Effector memory CD4-positive, alpha-beta T cell (primary cell): ENCODE measurements at places on chromosomes 1 and 21.

- H3K4me3 ChIP-seq = no peak overlapping the region
- no peaks in the 10 kb centered on the region for H3K27me3 ChIP-seq
- no peak overlapping the region for H3K27ac ChIP-seq
- H3K4me1 ChIP-seq = no peaks in the 10 kb centered on the region
Measured at GRCh38 chr1:48969971-48970370, 193.3 kb upstream of the BEND5 start.

DNA sequence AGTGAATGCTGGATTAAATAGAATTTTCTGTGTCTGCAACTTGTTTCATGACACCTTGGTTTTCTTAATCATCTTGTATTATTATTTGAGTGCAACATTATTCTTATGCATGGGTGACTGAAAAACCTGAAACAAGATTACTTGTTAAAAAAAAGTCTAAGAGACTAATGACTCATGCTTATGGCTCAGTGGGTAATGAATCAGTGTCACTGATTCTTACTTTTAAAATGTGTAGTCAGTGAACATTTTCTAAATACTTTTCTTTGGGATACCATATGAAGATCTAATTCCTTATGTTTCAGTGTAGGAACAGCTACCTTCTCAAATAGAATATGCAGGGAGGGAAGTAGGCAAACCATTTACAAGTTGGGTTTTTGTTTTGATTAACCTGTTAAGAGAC, 65.5 kb downstream of the PRKAA2 start:
- H3K27ac ChIP-seq = no peak overlapping the region
- DNase-seq = no peak
- no peaks in the 10 kb centered on the region for H3K27me3 ChIP-seq
- H3K4me1 ChIP-seq = no peaks in the 10 kb centered on the region
- H3K36me3 ChIP-seq = no peaks in the 10 kb centered on the region

DNA sequence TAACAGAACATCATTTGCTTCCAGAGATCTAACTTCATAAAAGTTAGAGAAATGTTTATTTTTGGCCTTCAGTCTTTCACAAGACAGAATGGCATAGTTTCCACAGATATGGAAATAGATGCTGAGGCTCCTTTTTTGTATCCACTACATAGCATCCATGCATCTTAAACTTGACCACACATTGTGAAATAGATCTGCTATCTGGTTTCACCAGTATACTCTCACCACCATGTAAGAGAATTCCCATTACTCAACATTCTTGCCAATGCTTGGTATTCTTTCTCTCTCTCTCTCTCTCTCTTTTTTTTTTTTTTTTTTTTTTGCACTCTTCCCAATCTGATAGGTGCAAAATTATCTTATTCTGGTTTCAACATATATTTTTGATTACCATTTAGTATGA, 52.1 kb upstream of the PRMT6 start:
- no peaks in the 10 kb centered on the region for H3K4me1 ChIP-seq
- no peaks in the 10 kb centered on the region for H3K27me3 ChIP-seq
- H3K27ac ChIP-seq = no peak overlapping the region
- no peaks in the 10 kb centered on the region for H3K36me3 ChIP-seq
- no peak overlapping the region for H3K4me3 ChIP-seq

DNA sequence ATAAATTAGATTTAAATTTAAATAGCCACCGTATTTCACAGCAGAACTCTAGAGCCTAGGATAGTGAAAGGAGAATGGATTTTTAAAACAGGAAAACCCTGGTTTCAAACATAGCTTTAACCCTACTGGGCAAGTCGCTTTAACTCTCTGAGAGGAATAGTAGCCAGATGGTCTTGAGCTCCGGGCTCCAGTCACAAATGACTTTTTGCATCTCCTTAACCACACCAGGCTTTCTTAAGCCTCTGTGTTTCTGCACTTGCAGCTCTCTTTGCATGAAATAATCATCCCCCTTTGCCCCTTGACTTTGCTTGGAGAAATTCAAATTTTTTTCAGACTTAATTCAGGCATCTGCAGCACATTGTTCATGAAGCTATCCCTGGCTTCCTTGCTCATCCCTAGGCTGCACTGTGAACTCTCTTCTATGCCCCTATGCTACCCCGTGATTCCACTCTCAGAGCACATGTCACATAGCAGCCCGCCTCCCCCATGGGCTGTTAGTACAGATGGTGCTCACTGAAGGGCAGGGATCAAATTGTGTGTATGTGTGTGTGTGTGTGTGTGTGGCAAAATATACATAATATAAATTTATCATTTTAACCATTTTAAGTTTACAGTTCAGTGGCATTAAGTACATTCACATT, 68.8 kb upstream of the DAB1 start:
- no peaks in the 10 kb centered on the region for H3K27me3 ChIP-seq
- H3K27ac ChIP-seq = no peak overlapping the region
- H3K4me3 ChIP-seq = no peak overlapping the region
- DNase-seq = no peak
- H3K4me1 ChIP-seq = no peaks in the 10 kb centered on the region

DNA sequence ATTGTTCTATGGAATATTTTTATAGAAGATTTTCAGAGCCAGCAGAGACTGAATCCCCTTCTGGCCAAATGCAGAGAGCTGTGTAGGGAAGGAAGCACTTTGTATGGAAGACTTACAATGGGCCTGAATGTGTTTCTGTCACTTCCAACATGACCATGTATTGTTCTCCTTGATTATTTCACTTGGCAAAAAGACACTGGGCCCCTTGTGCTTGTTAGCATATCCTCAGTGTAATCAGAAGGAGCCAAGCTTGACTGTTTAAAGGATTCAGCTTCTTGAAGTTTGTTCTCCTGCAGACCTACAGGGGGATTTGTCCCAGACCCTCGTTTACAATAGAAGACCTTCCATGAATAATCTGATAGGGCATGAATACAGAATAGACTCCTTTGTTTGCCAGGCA, 48.1 kb upstream of the UBE2U start:
- no peaks in the 10 kb centered on the region for H3K36me3 ChIP-seq
- no peaks in the 10 kb centered on the region for H3K4me1 ChIP-seq
- H3K27me3 ChIP-seq = no peaks in the 10 kb centered on the region
- DNase-seq = no peak
- H3K27ac ChIP-seq = no peak overlapping the region

- no peaks in the 10 kb centered on the region for H3K36me3 ChIP-seq
- DNase-seq = no peak
- no peak overlapping the region for H3K27ac ChIP-seq
- H3K27me3 ChIP-seq = no peaks in the 10 kb centered on the region
- no peak overlapping the region for H3K4me3 ChIP-seq
- peaks cover 26% of the 10 kb centered on the region for H3K4me1 ChIP-seq
Measured at GRCh38 chr1:64936956-64937355, 29.4 kb downstream of the JAK1 start.

DNA sequence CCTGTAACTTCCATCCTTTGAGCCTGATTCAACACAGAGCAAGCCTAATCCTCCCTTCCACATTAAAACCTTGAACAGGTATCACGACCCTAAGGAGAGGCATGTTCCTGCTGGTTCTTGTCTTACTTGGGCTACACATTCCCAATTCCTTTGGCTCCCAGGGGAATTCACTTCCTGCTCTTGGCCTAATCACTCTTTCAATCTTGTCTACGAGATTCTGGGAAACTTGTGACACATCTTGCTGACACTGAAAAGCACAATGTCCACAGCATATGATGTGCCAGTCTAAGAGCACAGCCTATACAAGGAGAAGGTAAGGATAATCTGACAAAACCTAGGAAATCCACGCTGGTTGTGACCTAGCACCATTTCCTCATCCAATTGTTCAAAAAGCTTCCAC, 163.9 kb downstream of the GABPA start:
- H3K27me3 ChIP-seq = no peaks in the 10 kb centered on the region
- no peaks in the 10 kb centered on the region for H3K4me1 ChIP-seq
- H3K27ac ChIP-seq = no peak overlapping the region
- H3K36me3 ChIP-seq = no peaks in the 10 kb centered on the region
- H3K4me3 ChIP-seq = no peak overlapping the region

GRCh38 chr1:59292562-59292961, 4.3 kb upstream of the FGGY start:
- H3K4me3 ChIP-seq = no peak overlapping the region
- H3K36me3 ChIP-seq = no peaks in the 10 kb centered on the region
- peaks cover 3% of the 10 kb centered on the region for H3K4me1 ChIP-seq

DNA sequence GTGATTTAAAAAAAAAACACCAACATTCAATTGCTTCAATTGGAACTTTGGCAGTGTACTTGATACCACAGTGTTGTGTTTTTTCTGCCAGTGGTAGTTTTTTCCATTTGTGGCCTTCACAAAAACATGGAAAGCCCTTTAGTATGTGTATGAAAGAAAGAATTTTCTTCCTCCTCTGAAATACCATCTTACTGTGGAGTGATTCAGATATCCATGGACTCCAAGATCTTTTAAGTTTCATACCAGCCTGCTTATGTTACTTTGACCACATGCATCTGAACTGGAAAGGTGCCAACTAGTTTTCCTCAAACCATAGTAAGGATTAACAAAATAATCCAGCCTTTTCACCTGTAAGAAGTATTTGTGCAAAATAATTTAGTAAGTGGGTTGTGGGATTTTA, 3.4 kb downstream of the PPP2R5A start:
- DNase-seq = no peak
- no peaks in the 10 kb centered on the region for H3K36me3 ChIP-seq
- peaks cover 37% of the 10 kb centered on the region for H3K4me1 ChIP-seq

- H3K36me3 ChIP-seq = no peaks in the 10 kb centered on the region
- no peak for DNase-seq
- H3K4me1 ChIP-seq = no peaks in the 10 kb centered on the region
- H3K27me3 ChIP-seq = no peaks in the 10 kb centered on the region
Measured at GRCh38 chr1:199956005-199956404, 71.5 kb upstream of the NR5A2 start.

DNA sequence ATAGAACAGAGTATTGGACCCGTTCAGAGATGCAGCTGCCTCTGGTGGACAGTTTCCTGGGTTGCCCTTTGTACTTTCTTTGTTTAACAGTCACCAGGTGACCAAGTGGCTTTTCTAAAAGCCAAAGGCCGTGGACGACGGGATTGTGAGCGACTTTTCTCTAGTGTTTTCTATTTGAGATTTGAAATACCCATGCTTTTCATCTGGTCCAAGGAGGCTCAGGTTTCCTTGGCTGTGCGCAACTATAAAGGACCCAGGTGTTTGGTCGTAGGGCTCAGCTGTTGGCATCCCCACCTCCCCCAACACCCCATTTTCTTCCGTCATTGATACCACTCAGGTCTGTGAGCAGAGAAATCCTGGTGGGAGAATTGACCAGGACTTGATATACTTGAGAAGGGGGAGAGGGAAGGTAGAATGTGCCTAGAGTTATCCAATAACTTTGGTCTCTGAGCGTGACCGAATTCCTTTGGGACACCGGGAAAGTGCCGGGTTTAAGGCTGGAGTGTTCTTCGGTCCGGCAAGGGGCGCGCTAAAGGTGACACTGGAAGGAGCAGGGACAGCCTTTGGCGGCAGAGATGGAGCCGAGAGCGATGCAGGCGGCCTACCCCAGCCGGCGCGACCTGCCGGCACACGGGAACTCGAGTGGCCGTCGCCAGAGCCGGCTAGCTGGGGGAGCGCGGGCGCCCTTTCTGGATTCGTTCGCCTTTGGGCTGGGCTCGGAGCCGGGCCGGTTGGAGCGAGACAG, 83.4 kb upstream of the BMP8A start:
- H3K4me3 ChIP-seq = peak overlapping the region; percentile 84
- no peaks in the 10 kb centered on the region for H3K27me3 ChIP-seq
- H3K36me3 ChIP-seq = no peaks in the 10 kb centered on the region
- peak overlapping the region; percentile 51 for H3K27ac ChIP-seq
- DNase-seq = no peak
- H3K4me1 ChIP-seq = peaks cover 17% of the 10 kb centered on the region

DNA sequence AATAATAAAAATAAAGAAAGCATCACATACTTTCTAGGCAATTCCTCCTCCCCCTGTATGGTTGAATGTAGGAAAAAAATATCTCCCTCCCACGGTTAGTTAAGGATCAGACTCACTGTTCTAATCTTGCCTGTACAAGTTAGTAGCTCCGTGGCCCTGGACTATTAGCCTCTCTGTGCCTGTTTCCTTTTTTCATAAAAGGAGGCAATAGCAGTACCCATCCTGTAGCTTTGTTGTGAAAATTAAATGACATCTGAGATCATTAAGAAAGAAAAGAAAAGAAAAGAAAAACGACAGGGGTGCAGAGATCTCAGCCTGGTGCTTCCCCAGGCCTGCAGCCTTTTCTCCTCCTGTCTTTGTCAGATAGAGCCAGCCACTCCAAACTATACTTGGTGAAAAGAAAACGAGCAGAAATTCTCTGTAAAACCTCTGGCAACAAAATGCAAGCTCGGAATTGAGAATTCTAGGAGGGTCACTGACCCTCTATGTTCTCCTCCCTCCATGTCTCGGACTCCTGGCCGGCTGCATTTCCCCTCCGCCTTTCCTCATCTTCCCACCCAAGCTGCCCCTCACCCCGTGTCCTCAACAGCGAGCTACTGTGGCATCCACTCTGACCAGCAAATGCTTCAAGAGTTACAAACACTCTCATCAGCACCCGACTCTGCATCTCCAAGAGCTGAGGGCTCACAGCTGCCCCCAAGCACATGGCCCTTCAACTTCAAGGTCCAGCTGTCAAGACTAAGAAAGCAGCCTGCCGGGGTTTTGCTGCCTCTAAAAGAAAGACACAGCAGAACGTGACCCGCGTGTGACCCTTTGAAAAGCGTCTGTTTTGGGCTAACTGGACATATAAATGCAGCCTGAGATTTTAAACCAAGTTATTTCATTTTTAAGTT, 13.6 kb downstream of the RIPK4 start:
- no peaks in the 10 kb centered on the region for H3K27me3 ChIP-seq
- no peaks in the 10 kb centered on the region for H3K4me1 ChIP-seq
- no peak for DNase-seq
- no peak overlapping the region for H3K4me3 ChIP-seq
- no peak overlapping the region for H3K27ac ChIP-seq
- no peaks in the 10 kb centered on the region for H3K36me3 ChIP-seq

- DNase-seq = no peak
- no peaks in the 10 kb centered on the region for H3K36me3 ChIP-seq
- H3K27me3 ChIP-seq = no peaks in the 10 kb centered on the region
- no peak overlapping the region for H3K27ac ChIP-seq
Measured at GRCh38 chr1:170586321-170587252, 54.6 kb downstream of the GORAB start.

- H3K4me3 ChIP-seq = no peak overlapping the region
- H3K36me3 ChIP-seq = no peaks in the 10 kb centered on the region
- no peak for DNase-seq
- H3K27ac ChIP-seq = no peak overlapping the region
- H3K4me1 ChIP-seq = peaks cover 30% of the 10 kb centered on the region
- no peaks in the 10 kb centered on the region for H3K27me3 ChIP-seq
Measured at GRCh38 chr1:111520053-111520452, 16.6 kb upstream of the ADORA3 start.

- H3K27ac ChIP-seq = no peak overlapping the region
- no peaks in the 10 kb centered on the region for H3K36me3 ChIP-seq
- DNase-seq = no peak
- H3K27me3 ChIP-seq = no peaks in the 10 kb centered on the region
- H3K4me3 ChIP-seq = no peak overlapping the region
Measured at GRCh38 chr1:195962051-195962450, 646.2 kb downstream of the KCNT2 start.

GRCh38 chr1:119873135-119874015, 22.9 kb downstream of the ADAM30 start:
- no peaks in the 10 kb centered on the region for H3K27me3 ChIP-seq
- H3K4me3 ChIP-seq = no peak overlapping the region
- H3K27ac ChIP-seq = no peak overlapping the region
- no peak for DNase-seq
- no peaks in the 10 kb centered on the region for H3K4me1 ChIP-seq
- H3K36me3 ChIP-seq = no peaks in the 10 kb centered on the region

- H3K4me1 ChIP-seq = no peaks in the 10 kb centered on the region
- H3K4me3 ChIP-seq = no peak overlapping the region
- no peak overlapping the region for H3K27ac ChIP-seq
Measured at GRCh38 chr1:81915937-81916336, 115.2 kb downstream of the ADGRL2 start.
